ENCODE measurements at places on chromosomes 4 and X. TPM values are rescaled to one million over a fixed set of nuclear protein-coding genes. Genes with fewer than 3 reads are reported as not detected.
A peak's percentile ranks its signal among the peaks of the same experiment; 100 is the strongest.

DNA sequence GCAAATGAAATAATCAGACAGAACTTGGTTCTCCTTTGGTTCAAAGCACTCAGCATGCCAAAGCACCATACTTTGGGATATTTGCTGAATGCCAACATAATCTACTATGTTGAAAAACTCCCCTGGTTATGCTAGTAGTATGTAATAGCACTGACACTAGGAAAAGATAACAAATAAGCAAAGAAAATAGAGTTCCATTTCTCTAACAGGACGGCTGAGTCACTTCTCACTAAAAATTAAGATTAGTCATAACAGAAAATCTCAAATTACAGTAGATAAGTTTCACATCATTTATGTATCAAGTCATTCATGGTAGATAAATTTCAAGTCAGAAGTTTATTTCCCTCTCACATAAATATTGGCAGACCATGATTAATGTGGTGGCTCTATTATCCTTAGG, 17.9 kb downstream of the PDHA2 start:
- DNase-seq = peak; percentile 29

DNA sequence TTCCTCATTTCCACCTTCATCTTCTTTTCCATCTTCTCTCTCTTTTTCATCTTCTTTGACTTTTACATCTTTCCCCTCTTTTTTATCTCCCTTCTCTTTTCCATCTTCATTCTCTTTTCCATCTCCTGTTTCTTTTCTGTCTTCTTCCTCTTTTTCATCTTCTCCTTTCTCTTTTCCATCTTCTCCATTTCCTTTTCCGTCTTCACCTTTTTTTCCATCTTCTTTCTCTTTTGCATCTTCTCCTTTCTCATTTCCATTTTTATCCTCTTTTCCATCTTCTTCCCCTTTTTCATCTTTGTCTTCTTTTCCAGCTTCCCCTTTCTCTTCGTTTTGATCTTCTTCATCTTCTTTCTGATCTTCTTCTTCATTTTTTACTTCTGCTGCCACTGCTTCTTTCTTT, 87.0 kb downstream of the HMGN5 start:
- DNase-seq = no peak

GRCh38 chrX:77527233-77528001, 80.2 kb downstream of the FGF16 start:
- DNase-seq = no peak

DNA sequence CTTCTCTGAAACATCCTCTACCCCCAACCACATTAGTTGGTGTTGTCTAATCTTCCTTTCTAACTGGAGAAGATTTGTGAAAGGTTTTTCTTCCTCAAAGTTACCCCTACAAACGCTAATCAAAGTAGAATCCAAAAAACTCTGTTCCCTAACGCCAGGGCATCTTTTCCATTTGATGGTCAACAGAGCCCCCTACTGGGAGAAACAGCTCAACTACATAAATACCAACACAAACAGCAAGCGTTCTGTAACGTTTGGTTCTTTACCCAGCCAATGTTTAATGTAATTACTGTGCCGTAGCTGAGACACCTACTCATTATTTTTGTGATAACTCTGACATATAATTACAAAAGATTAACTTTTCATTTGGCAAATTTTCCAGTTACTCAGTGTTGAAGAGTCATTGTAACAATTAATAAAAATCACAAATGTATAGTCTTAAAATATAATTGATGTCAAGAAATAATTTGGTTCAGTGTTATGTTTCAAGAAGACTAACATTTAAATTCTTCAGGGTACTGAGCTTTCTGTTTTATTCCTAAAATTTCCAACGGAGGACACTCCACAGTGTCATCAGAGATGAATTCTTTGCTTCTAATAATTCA, 94.9 kb upstream of the TBC1D9 start:
- DNase-seq = peak; percentile 43

GRCh38 chrX:108811891-108812290, 75.5 kb upstream of the IRS4 start:
- DNase-seq = no peak

DNA sequence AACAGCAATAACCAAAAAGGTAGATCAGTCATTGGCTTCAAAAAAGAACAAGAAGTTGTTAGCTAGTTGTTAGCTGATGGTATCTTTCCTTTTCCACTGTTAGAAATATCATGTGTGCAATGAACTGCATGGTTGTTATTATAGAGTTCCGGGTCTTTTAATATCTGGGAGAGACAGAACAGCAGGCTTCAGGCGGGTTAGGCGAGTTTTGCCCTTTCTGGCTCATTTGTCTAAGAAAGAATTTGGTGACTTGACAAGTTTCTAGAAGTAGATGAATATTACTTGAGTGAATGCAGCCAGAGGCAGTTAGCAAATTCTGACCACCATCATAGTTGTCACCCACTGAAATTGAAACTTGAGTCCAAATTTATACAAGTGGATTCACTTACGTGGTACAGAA, 88.9 kb upstream of the MID1 start:
- DNase-seq = no peak

DNA sequence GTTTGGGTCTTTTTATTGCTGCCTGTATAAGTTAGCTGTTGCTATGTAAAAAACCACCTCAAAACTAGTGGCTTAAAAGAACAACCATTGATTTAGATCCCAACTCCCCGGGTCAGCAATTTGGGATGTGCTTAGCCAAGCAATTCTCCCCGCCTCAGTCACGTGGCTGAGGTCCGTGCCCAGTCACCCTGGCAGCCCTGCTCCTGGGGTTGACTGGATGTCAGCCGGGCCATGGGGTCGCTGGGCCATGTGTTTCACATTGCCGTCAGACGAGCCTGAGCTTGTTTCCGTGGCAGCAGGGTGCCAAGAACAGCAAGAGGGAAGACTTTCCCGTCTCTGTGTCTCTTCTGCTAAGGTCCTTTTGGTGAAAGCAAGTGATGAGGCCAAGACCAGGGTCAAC, 345.7 kb upstream of the FAT1 start:
- no peak for DNase-seq

GRCh38 chr4:155758481-155759371, at the start of gene GUCY1B1:
GUCY1B1 (plus strand) TSS chr4:155759021; CDS start chr4:155759141, 120 bp downstream.
- DNase-seq = peak; percentile 95

DNA sequence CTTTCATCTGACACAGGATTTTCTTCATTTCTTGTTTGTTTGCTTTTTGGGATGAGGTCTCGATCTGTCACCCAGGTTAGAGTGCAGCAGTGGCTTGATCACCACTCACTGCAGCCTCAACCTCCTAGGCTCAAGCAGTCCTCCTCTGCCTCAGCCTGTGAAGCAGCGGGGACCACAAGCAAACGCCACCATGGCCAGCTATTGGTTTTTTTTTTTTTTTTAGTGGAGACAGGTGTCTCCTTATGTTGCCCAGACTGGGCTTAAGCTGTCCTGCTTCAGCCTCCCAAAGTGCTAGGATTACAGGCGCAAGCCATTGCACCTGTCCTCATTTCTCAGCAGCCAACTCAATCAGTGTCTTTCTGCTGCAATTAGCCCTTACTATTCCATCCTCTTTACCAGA, 10.3 kb downstream of the SPRY1 start:
- DNase-seq = no peak

- DNase-seq = no peak
Measured at GRCh38 chrX:120408168-120408567, 46.3 kb downstream of the ATP1B4 start.

GRCh38 chr4:32735856-32736590, 2015.9 kb downstream of the PCDH7 start:
- no peak for DNase-seq

GRCh38 chr4:86334020-86334750, 25.7 kb downstream of the MAPK10 start:
- peak; percentile 9 for DNase-seq

DNA sequence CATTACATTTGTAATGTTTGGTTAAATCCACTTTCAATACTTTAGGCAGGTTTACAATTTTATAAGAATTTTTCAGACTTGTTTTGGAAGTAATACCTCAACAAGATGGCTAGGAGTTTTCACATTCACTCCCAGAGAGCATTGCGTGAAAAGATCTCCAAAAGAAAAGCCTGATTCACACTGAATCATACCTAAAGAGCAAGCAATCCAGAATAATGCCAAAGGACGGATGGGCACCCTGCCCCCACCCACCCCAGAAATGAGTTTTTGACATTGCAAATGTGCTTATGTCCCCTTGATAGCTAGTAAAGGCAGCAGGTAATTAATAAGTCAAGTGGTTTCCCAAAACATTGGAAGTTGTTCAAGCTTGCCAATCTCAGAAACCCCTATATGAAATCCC, 557.7 kb upstream of the TENM3 start:
- DNase-seq = peak; percentile 56

- DNase-seq = no peak
Measured at GRCh38 chrX:110046971-110047370, 44.1 kb downstream of the TMEM164 start.

DNA sequence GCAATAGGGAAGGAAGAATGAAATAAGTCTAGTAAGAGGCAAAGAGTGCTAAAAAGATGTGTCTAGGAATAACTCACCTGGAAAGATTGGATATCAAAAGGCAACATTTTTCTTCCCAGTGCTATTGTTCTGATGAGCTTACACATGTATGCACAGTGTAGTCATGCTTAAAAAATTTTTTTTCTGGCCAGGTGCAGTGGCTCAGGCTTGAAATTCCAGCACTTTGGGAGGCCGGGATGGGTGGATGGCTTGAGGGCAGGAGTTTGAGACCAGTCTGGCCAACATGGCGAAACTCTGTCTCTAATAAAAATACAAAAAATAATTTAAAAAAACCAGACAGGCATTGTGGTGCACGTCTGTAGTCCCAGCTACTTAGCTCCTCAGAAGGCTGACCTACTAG, 795.8 kb upstream of the IGFBP7 start:
- no peak for DNase-seq

Gene IL15
- total RNA-seq = 14.9 TPM

Gene PPEF2
- total RNA-seq = not detected

Gene CDX4
- not detected for total RNA-seq

Gene BEX5
- not detected for total RNA-seq

Gene TREX2
- total RNA-seq = 1.8 TPM

Gene PNMA6F
- total RNA-seq = not detected

Gene RNF212
- 0.66 TPM for total RNA-seq
